CD4-positive, alpha-beta T cell treated with Interleukin-17A for 4 hours (primary cell): ENCODE measurements at places on chromosomes 4 and X.
A peak's percentile ranks its signal among the peaks of the same experiment; 100 is the strongest.

DNA sequence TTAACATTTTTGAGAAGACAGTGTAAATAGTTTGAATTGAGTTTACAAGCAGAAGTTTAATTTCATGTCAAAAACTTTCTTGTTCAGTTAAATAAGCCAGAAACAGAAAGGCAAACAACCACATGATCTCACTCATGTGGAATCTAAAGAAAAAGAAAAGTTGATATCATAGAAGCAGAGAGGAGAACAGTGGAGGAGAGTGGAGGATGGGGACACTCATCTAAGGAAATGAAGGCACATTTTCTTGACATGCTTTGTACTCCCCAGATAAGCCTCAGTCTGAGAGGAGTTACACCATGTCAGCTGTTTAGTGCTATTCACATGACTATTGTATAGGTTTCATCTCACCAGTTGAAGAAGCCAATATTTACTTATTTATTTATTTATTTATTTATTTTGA, 13.5 kb downstream of the SNCA start:
- DNase-seq, result no peak

DNA sequence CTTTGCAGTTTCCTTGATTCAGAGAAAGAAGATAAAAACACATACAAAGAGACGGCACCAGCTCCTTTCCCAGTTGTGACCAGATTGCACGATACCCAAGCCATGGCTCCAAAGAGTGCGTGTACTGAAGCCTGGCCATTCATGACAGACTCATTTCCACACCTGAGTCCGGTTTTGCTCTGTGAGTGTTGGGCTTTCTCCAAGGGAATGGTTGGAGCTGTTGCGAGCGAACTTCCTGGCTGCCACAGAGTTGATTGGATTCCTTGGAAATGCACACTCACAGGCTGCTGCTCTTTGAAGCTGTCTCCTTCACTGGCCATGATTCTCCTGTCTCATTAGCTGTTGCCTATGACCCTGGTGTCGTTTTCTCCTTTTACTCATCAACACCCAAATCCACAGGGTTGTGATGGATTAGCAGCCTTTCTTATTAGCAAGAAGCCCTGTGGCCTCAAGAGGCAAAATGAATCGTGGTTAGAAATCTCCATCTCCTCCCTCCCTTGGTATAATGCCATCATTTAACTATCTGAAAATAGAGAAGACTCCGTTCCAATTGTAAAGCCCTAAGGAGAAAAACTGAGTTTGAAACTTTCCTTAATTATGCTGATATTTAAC, 43.9 kb upstream of the BBS12 start:
- no peak for DNase-seq

DNA sequence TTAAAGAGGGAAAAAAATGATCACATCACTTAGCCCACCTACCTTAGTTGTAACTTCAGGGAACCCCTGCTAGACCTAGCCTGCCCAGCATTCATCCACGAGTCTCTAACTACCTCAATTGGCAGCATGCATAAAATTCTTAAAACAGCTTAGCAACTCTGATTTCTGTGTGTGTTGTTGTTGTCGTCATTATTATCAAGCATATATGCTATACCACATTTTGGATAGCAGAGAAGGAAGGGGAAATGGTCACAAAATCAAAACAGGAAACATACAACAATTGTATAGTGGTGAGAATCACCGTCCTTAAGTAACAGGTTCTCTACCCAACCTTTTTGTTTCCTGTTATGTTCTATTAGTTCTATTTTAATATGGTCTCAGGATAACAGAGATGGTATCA, 2.7 kb upstream of the ACOT9 start:
- no peak for DNase-seq

GRCh38 chrX:20500171-20500865, 233.6 kb upstream of the RPS6KA3 start:
- DNase-seq, result peak; percentile 15

GRCh38 chr4:54217642-54218495, 11.2 kb upstream of the PDGFRA start:
- peak; percentile 65 for DNase-seq

DNA sequence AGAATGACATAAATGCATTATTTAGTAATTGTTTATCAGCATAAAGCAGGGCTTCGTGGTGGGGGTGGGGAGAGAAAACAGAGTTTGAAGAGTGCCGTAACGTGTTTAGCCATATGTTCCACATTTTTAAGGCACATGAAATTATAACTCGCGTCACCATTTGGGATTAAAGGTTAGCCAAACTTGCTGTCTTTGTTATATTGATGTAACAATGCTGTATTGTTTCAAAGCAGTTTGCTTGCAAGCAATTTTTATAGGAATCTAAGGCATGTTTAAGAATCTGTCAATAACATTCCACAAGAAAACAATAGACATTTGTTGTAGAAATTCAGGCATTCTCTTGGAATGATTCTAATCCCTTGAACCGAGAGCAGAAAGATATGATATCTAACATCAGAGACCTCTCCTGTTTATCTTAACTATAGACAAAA, 78.3 kb downstream of the CLDN22 start:
- no peak for DNase-seq

- DNase-seq, result no peak
Measured at GRCh38 chr4:81499840-81500239, 28.1 kb upstream of the RASGEF1B start.

DNA sequence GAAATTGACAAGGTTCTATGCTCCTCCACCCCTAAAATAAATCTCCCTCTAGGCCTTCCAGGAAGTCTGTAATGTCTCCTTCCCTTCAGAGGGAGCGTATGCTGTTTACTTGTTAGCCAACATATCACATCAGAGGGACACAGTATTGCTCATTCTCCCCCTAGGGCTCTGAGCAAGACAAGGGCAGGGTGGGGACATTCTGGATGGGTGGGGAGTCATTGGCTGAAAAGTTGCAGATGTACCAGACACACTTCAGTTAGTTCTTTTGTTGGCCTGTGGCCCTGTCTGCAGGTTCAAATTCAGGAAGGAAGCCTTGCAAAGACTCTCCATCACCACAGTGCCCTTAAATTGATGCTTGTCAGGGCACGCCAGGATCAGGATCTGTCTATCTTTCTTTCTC, 106.3 kb upstream of the TEX13D start:
- DNase-seq, result peak; percentile 23

DNA sequence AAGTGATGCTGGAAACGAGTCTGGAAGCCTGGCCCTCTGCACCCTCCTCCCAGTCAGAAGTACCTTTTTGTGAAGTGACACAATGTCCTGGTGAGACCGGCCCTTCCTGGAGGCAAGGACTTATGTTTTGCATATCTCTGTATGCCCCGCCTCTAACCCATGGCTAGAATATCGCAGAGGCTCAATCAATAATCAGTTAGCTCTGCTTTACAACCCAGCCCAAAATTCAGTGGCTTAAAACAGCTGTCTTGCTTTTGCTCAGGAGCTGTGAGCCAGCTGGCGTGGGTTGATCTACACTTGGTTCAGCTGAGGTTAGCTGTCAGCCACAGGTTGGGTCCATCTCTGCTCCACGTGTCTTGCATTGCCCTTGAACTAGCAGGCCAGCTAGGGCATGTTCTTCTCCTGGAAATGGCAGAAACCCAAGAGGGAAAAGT, 98.8 kb upstream of the METTL14 start:
- DNase-seq, result no peak

DNA sequence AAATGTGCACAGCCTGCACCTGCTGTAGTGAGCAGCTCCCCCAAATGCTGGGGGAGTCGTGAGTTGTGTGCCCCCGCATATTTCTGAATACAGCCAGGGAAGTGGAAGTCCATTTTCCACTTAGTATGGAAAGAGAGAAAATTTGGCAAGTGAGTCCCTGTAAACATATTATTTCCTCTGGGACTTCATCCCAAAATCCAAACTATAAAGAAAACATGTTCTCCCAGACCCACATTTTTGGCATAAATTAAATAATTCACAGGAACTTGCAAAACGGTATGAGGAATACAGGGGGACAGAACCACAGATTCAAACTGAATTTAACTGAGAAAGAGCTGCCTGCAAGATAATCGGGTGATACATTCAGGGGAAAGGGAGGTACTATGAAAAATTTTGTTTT, 107.2 kb downstream of the GPR143 start:
- DNase-seq, result no peak
